ENCODE measurements at places on chromosomes 5 and 9.
A peak's percentile ranks its signal among the peaks of the same experiment; 100 is the strongest.

DNA sequence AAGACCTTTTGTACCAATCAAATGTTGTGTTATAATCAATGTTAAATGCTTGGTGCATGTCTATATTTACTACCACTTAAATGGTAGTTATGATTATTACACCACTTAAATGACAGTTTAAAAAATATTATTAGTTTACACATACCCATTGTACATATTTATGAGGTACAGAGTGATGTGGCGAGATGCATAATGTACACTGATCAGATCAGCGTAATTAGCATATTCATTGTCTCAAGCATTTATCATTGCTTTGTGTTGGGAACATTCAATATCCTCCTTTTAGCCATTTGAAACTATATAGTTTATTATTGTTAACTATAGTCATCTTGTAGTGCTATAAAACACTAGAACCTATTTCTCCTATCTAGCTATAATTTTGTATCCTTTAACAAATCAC, 434.4 kb upstream of the ACTBL2 start:
- DNase-seq: no peak

DNA sequence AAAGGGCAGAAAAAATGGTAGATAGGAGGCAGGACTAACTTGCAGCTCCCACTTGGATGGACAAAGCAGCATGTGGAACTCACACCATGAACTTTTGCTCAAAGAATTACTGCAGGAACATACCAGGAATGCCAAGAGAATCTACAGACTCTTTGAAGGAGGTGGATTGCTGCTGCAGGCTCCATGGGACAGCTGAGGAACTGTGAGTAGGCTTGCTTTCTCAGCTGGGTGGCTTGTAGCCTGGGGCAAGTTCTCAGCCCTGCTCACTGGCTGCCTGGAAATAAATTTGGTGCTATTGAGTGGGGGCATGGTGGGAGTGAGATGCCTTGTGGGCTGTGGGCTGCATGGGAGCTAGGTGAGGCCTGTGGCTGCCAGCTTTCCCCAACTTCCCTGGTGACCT, 574.5 kb downstream of the PRELID2 start:
- no peak for DNase-seq

DNA sequence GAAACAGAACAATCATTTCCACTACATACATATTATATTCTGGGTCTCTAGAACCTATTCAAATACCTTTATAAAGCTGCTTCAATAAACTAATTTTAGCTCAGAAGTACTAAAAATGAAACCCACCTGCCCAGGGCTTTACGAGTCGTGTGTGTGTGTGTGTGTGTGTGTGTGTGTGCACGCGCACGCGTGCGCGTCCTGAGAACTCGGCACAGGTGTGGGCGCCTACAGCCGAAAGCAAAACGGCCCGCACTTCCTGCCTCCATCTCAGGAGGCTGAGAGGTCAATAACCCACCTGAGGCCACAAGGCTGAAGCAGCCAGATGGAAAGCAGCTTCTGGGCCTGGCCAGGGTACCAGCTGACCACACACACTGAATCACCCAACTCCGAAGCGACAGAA, 3.0 kb downstream of the CLPTM1L start:
- no peak for DNase-seq

GRCh38 chr5:98397081-98397480, 376.4 kb upstream of the RGMB start:
- DNase-seq: no peak

GRCh38 chr5:40780199-40780598, 18.0 kb downstream of the PRKAA1 start:
- DNase-seq: no peak

- no peak for DNase-seq
Observed at GRCh38 chr9:10525972-10526371, 86.8 kb downstream of the PTPRD start.

GRCh38 chr5:180575571-180575970, 15.7 kb downstream of the SCGB3A1 start:
- no peak for DNase-seq

DNA sequence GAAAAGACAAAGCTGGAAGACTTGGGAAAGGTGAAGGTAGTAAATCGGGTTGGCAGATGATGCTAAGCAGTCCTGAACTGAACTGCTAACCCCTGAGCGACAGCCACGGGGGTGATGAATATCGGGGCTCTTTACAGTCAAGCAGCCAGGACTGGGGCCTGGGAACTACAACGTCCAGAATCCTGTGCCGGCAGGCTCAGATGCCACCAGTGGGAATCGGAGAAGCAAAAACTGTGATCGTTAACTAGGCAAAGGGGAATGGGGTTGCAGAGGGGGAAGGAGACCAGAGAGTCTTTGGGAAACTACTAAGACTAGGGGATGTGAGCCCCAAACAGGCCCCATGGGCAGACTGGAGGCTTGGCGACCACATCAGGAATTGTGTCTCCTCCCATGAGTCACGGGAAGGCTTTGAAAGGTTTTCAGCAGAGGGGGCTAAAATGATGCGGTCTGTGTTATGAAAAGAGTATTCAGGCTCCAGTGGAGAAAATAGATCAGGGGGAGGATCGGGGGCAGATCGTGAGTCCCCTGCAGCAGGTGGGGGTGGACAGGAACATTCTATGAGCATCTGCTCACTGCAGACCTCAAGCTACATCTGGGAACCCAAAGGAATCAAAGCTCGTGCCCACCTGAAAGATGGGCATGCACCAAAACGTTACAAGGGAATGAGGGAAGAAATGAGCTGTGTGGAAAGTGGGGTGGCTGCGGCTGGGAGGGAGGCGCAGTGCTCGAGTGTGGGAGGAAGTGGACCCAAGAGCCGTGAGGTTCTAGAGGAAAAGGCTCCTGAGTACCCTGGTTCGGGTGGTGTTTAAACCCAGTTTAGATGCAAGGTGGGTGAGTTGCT, 53.8 kb downstream of the HRH2 start:
- DNase-seq: no peak

DNA sequence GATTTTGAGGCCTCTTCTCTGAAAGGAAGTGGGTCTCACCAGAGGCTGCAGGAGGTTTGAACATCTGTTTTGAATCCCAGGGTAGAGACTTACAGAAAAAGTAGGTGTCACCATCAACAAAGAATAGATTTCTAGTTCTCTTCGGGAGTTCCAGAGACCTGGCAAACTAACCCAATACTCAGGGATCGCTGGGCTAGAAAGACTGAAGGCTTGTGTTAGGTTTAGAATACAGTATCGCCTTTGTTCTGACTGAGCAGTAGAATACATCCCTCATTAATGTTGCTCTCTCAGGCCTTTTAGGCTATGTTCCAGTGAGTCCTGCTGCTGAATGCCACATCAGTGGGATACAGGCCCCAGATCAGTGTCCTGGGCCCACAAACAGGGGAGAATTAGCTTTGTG, 27.2 kb downstream of the RUSC2 start:
- DNase-seq: peak; percentile 59

GRCh38 chr5:19918780-19919179, 69.2 kb downstream of the CDH18 start:
- DNase-seq: peak; percentile 3

GRCh38 chr5:79850316-79850822, 140.7 kb downstream of the MTX3 start:
- DNase-seq: no peak

- peak; percentile 17 for DNase-seq
Observed at GRCh38 chr5:152634586-152634985, 229.5 kb upstream of the NMUR2 start.

DNA sequence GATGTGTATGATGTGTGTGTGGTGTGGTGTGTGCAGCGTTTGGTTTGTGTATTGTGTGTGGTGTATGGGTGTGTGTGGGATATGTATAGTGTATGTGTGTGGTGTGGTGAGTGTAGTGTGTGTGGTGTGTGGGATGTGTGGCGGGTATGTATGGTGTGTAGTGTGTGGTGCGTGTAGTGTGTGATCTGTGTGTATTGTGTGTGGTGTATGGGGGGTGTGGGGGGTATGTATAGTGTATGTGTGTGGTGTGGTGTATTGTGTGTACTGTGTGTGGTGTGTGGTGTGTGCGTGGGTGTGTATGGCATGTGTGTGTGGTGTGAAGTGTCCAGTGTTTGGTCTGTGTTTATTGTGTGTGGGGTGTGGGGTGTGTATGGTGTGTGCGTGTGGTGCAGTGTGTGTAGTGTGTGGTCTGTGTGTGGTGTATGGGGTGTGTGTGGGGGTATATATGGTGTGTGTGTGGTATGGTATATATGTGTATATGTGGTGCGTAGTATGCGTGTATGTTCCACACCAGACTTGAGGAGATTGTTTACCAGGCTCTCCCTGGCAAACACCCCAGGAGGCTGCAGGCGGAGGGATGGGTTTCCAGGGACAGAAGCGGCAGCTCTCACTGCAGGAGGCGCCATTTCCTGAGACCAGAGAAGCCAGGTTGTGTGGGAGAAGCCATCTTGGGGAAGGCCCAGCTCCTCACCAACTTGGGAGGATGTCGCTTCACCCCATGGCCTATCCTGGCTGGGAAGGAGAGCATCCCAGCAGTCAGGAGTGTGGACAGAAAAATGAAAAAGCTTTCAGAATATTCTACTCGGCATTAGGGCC, 138.1 kb downstream of the NXNL2 start:
- no peak for DNase-seq

- DNase-seq: no peak
Observed at GRCh38 chr5:135451581-135452320, 400 bp downstream of the TIFAB start.

DNA sequence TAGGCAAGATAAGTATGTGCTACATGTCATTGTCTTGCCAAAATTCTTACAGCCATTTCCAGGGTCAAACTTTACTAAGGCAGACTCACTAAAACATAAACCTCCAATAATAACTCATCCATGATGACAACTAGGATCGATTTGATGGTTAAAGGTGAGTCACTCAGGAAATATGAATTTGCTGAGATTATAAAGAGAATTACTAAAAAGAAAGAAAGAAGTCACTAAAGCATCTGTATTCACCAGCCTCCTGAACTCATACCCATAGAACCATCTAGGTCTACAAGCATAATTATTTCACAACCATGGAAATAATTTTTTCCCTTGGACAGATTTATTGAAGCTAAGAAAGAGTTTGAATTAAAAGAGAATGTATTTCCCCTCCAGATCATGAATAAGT, 258.6 kb downstream of the TLE1 start:
- DNase-seq: no peak

GRCh38 chr5:145633474-145633873, 201.7 kb downstream of the PRELID2 start:
- no peak for DNase-seq

DNA sequence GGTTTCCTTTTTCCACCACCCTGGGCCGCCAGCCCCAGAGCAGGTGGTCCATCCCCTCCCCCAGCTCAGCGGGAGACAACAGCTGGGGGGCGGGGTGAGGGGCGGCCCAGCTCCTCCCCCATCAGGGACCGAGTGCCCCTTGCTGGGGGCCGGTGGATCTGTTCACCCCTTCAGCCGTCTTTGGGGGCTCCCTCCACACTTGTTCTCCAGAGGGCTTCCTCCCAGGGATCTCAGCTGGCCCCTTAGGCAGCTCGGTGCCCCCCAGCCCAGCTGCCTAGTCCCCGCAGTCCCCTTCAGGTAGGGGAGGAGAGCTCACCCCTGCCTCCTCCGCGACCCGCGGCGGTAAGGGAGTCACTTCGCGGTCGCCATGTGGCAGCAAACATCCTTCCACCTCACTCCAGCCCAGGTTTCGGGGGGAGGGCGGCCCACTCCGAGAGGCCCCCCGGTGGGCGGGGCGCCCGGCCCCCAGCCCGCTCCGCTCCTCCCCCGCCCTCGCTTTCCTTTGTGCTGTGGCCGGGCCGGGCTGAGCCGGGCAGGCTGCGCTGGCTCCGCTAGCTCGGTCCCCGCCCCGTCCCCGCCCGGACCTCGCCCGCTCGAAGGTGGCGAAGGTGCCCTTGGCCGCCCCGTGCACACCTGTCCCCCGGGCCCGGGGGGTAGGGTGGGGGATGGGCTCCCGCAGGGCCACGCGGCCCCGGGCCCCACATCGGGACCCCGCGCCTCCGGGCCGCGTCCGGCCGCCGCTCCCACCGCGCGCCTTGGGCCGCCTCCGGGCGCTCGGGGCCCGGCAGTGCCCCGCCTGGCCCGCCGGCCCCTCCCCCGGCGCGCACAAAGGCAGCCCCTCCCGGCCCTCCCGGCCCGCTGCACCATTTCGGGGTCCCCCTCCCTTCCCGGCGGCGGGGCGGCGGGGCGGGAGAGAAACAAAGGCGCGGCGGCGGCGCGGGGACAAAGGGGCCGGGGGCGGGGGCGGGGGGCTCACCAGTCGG, 683 bp downstream of the DBN1 start:
- DNase-seq: peak; percentile 53

DNA sequence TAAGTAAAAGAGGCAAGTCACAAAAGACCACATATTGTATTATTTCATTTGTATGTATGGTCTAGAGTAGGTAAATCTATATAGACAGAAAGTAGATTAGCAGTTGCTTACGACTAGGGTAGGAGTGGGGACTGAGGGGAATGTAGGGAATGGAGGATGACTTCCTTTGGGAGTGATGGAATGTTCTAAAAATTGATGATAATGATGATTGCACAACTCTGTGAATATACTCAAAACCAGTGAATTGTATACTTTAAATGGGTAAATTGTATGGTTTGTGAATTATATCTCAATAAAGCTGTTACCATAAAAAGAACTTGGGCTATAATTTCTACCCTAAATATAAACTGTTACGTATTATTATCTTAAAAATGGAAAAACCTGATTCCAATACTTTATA, 35.0 kb downstream of the ADAMTS6 start:
- no peak for DNase-seq

DNA sequence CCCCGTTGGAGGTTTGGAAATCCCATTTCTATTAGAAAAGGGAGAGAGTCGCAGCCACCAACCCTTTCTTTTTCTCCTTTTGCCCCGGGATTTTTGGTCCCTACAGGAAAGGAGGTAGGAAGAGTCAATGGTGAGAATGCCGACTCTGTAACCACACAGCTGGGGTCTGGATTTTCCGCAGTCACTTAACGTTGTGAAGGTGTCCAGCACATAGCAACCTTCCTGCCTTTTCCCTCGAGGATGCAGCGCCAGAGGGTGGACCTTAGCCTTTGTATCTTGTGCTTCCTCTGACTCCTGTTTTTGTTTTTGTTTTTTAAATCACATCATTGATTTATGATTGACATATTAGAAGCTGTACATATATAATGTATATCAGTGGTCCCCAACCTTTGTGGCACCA, 41.4 kb downstream of the TLR4 start:
- DNase-seq: no peak

DNA sequence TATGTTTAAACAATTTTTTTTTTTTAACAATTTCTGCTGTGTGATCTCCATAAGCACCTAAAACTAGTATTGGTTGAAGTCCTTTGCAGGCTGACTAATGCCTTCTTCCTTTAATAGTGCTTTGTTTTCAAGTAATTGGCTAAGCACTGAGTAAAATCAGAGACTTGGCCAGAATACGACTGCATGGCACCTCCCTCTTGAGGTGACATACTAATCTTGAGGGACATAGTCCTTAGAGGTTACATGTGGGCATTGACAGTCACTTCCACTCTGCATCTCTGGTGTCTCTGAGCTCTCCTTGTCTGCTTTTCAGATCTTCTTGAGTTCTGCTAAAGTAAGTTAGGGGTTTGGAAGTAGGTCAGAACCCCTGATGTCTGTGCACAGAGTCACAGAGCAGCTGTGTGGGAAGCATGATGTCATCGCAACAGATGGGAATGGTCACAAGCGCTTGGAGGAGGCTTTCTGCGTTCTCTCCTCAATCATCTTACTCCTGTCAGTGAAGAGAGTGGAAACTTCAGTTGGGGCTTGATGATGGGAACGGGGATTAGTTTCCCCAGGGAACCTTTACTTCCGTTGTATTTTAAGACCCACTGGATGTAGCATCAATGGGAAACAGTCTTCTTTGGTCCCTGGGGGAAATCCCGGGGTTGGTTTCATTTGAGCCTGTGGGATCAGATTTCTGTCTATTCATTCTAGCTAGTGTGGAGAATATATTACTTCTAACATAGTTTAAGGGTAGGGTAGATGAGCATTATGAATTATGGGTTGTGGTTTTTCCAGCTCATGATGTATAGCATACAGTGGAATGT, 136.9 kb downstream of the ARHGAP26 start:
- no peak for DNase-seq

Data from kidney tubule cell (primary cell).